Aortic smooth muscle cell (primary cell): ENCODE measurements at places on chromosomes 2 and 18. TPM values are rescaled to one million over a fixed set of nuclear protein-coding genes. Genes with fewer than 3 reads are reported as not detected.

The REEP1 gene
- 0.26 and 0.50 TPM in 2 replicates for total RNA-seq

The ZNF24 gene
- total RNA-seq = 27.5 and 28.3 TPM in 2 replicates

The IL36RN gene
- total RNA-seq = not detected in 2 replicates

The SFTPB gene
- total RNA-seq = not detected in 2 replicates

The RASGRP3 gene
- total RNA-seq = 2.5 and 3.4 TPM in 2 replicates

The C1D gene
- total RNA-seq = 12.9 and 19.5 TPM in 2 replicates
